ENCODE measurements at places on chromosomes 5 and 9.
A peak's percentile ranks its signal among the peaks of the same experiment; 100 is the strongest.

- H3K27me3 ChIP-seq: no peaks in the 10 kb centered on the region
- no peak overlapping the region for H3K4me3 ChIP-seq
- DNase-seq: peak; percentile 73
- no peaks in the 10 kb centered on the region for H3K36me3 ChIP-seq
Observed at GRCh38 chr5:67831048-67831447, 384.5 kb upstream of the PIK3R1 start.

- H3K4me1 ChIP-seq: peaks cover 10% of the 10 kb centered on the region
- no peaks in the 10 kb centered on the region for H3K36me3 ChIP-seq
- DNase-seq: peak; percentile 87
Observed at GRCh38 chr5:77231471-77232138, 21.1 kb downstream of the PDE8B start.

DNA sequence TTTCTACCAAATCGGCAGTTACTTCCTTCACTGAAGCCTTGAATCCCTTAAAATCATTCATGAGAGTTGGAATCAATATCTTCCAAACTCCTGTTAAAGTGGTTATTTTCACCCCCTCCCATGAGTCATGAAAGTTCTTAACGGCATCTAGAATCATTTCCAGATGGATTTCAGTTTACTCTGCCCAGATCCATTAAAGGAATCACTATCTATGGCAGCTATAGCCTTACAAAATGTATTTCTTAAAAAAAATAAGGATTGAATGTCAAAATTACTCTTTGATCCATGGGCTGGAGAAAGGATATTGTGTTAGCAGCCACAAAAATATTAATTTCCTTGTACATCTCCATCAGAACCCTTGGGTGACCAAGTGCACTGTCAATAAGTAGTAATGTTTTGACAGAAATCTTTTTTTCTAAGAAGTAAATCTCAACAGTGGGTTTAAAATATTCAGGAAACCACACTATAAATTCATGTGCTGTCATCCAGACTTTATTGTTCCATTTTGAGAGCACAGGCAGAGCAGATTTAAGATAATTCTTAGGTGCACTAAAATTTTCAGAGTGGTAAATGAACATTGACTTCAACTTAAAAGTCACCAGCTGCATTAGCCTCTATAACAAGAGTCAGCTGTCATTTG is 767.7 kb downstream of the DTWD2 start:
- no peaks in the 10 kb centered on the region for H3K4me1 ChIP-seq
- no peak overlapping the region for H3K27ac ChIP-seq
- H3K4me3 ChIP-seq: no peak overlapping the region
- DNase-seq: no peak

- no peak overlapping the region for H3K4me3 ChIP-seq
- no peak overlapping the region for H3K27ac ChIP-seq
- H3K4me1 ChIP-seq: no peaks in the 10 kb centered on the region
- no peaks in the 10 kb centered on the region for H3K27me3 ChIP-seq
Observed at GRCh38 chr9:94534901-94535300, 20.0 kb upstream of the PCAT7 start.

- no peak overlapping the region for H3K4me3 ChIP-seq
- no peak overlapping the region for H3K27ac ChIP-seq
- no peaks in the 10 kb centered on the region for H3K4me1 ChIP-seq
- no peak for DNase-seq
- no peaks in the 10 kb centered on the region for H3K27me3 ChIP-seq
- no peaks in the 10 kb centered on the region for H3K36me3 ChIP-seq
Observed at GRCh38 chr5:56069652-56070226, 75.0 kb upstream of the IL6ST start.

- H3K4me1 ChIP-seq: no peaks in the 10 kb centered on the region
- no peak overlapping the region for H3K4me3 ChIP-seq
- no peaks in the 10 kb centered on the region for H3K36me3 ChIP-seq
- H3K27me3 ChIP-seq: no peaks in the 10 kb centered on the region
- no peak for DNase-seq
- no peak overlapping the region for H3K27ac ChIP-seq
Observed at GRCh38 chr5:35302544-35302943, 72.3 kb upstream of the PRLR start.

- H3K27ac ChIP-seq: no peak overlapping the region
- no peak for DNase-seq
- peak overlapping the region; percentile 97 for H3K4me3 ChIP-seq
Observed at GRCh38 chr5:157857816-157858526, 974 bp downstream of the CLINT1 start.
